ENCODE measurements at places on chromosomes 12 and 14.

DNA sequence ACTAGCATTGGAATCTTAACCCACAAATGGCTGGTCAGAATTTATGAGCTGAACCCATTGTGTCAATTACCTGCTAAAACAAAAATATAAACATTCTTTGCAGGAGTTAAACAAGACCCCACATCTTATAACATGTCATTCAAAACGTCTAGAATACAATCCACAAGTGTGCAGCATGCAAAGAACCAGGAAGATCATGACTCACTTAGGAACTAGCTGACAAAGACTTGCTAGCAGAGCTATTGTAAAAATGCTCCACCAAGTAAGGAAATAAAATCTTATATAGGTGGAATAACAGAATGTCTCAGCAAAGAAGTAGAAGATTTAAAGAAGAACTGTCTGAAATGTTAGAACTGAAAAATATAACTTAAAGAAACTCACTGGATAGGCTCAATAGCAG is 26.5 kb upstream of the POC1B start:
- DNase-seq, result no peak

DNA sequence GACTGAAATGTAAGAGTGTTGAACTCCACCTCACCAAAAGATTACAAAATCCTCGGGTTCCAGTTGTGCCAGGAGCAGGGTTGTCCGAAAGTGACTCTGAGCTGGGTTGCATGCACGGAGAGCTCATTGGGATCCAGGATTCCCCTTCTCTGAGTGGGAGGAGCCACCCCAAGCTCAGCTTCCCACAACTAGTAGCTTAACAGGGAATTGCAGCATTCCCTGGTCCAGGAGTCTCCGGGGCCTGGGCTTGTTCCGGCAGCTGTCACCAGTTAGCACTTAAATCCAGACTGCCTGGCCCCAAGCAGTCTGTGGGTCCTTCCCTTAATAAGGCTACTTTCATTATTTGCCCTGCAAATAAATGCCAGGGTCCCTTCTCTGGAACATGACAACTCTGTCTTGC is 50.1 kb downstream of the CD9 start:
- DNase-seq, result no peak

DNA sequence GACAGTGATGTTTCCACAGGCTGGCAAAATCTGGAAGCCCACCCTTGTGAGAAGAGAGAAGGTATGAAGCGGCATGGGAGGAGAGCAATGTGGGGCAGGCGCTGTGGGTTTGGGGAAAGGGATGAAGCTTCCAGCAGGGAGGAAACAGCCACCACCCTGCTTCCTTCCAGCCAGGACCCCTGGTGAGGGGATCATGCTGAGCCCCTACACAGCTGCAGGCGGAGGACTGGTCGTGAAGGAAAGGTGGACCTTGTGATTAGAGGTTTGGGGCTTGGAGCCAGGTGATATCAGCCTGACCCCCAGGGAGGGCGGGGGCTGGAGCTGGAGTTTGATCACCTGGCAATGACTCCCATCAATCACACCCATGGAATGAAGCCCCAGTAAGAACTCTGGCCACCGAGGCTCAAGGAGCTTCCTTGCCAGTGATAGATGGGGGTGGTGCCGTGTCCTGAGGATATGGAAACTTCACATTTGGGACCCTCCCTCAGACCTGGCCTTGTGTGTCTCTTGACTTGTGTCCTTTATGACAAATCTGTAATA is 48.6 kb downstream of the RIMBP2 start:
- no peak for DNase-seq

- DNase-seq, result no peak
Measured at GRCh38 chr14:83905157-83905556, 1624.8 kb upstream of the FLRT2 start.

GRCh38 chr14:100857233-100857922 is 31.5 kb downstream of the MEG3 start:
- DNase-seq, result no peak

GRCh38 chr12:109461846-109462756 is 15.0 kb downstream of the KCTD10 start:
- DNase-seq, result no peak

DNA sequence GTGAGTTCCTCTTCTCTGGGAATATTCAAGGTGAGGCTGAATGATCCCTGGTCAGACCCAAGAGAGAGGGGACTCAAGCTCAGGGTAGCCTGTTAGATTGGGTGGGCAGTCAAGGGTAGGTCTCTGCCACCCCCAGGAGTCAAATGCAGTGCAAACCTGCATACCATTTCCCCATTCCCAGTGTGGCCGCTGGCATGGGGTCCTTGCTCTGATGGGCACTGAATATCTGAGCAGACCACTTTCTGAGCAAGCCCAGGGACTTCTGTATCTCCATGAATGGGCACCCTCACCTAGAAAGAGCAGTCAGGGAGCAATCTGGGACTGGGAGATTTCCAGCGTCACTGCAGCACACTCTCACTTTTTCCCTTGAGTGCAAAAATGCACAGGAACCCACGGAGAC is 573.7 kb downstream of the BCL11B start:
- DNase-seq, result no peak

DNA sequence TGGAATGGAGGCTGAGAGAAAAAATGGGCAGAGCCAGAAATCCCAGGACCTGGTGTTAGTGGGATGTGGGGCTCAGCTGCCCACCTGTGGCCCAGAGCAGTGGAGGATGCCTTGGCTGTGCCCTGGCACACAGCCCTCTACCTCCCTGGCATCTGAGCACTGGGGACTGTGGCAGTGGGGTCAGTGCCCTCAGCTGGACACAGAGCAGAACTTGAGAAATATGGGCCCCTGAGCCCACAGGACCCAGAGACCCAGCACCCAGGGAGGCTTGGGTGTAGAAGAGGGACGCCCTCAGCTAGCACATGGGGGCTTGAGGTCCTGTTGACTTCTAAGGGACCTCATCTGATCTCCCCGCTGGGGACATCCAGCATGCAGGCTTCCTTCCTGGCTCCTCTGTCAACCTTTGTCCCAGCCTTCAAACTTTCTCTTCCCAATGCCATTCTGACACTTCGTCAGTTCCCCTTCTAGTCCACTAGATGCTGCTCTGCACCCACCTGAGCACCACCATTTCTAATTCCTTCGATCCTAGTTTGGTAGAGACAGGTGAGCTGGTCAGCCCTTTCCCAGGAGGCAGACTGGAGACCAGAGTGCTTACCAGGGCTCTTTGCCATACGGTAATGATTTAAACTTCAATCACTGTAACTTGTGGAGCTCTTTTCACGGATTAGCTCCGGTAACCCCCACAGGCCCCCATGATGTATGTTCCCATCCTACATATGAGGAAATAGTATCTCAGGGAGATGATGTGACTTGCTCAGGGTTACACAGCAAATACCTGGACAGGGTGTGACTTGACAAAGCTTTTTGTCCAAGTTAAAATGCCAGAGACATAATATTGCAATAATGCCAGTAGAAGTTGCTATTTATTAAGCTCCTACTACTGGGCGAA is 143.7 kb downstream of the ASCL4 start:
- no peak for DNase-seq

- DNase-seq, result no peak
Measured at GRCh38 chr14:63962906-63963305, 110.1 kb downstream of the SYNE2 start.

DNA sequence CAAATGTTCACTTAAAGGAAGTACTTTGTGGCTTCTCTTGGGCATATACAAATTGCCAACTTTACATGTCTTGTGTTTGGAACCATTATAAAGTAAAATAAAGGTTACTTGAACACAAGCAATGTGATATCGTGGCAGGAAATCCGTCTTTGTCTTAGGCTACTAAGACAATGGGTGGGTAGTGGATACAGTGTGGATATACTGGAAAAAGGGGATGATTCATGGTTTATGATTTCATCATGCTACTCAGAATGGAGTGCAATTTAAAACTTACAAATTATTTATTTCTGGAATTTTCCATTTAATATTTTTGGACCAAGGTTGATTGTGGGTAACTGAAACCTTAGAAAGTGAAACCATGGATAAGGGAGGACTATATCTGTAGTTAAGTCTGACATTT is 48.4 kb downstream of the MYRFL start:
- DNase-seq, result no peak

DNA sequence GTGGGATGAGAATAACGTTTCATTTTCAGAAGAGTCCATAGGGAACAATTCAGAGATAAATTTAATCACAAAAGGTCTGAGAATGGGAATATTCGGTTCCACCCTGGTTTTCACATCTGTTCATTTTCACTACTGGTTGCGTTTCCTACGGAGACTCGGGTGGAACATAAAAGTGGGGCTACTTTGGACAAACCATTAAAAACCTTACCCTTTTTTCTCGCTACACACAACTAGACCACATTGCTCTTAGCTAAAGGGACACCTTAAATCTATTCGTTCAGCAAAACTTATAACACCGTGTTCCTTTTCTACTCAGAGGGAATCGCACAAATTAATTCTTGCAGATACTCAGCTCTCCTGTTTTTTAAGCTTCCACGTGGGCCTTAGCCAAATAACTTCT is 1.0 kb upstream of the SUDS3 start:
- no peak for DNase-seq

GRCh38 chr12:83893101-83893500 is 1019.5 kb downstream of the SLC6A15 start:
- no peak for DNase-seq
